ENCODE measurements at places on chromosomes 11 and 22.

- DNase-seq: no peak
Observed at GRCh38 chr11:64919627-64920026, 2.6 kb upstream of the ATG2A start.

DNA sequence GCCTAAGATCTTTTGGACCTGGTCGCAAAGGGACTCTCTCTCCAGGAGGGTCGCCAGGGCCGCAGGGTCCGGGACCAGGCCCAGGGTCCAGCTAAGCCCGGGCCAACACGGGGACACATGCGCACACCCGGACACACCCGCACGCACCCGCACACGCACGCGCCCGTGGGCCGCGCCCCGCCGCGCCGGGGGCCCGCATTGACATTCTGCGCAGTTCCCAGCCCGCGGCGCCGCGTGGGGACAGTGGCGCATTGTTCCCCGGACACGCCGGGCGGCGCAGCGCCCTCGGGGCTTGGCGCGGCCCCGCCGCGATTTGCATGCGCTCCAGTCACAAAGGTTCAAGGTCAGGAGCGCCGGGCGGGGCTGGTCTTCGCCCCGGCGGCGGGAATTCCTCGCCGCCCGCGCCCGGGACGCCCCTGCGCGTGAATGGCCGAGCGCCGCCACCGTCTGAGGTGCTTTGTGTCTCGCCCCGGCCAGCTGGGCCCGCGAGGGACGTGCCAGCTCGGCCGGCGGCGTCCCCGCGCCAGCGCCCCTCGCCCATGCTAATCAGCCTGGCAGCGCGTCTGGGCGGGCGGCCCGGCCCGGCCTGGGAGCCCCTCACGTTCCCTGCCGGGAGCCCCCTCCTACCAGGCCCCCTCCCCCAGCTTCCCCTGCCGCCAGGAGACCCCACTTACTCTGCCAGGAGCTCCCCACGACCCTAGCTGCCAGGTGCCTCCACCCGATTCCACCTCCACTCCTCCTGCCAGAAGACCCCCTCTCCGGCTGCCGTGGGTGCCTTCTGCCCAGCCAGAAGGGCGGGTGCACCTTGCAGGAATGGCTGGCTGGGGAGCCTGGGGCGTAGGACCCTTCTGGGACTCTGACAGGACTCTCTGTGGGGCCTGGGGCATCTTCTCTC, 50.5 kb upstream of the WNT7B start:
- DNase-seq: no peak

- peak; percentile 91 for DNase-seq
Observed at GRCh38 chr11:65639623-65640482, 2.0 kb downstream of the SIPA1 start.

DNA sequence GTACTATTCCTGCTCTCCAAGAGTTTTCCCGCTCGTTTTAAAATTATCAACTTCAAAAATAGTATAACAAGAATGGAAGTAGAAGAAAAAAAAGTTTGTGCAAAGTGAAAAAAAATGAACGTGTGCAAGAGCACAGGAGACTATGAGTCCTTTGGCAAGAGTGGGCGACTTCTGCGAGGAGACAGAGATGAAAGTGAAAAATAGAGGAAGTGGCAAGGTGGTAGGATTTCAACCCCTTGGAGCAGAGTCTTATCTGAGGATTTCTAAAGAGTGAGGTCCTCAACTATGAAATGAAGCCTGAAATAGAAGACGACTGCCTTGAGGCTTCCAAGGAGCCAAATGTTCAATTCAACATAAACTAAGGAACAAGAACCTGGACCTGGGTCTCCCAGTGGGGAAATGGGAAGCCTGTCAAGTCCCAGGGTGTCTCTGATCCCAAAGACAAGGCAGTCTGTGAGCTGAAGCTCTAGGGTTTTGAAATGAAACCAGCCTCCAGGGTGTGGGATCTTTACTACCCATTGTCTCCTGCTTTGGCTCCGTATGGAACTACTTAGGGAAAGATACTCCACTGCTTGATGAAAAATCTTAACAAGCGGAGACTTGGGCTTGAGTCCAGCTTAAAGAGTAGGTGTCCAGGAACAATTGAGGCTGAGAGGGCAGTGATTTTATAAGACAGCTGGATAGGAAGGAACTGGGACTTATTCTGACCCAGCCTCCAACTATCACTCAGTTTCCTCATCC, 4.8 kb downstream of the P4HA3 start:
- DNase-seq: no peak

GRCh38 chr11:32312206-32312817, 123.0 kb downstream of the WT1 start:
- DNase-seq: no peak

DNA sequence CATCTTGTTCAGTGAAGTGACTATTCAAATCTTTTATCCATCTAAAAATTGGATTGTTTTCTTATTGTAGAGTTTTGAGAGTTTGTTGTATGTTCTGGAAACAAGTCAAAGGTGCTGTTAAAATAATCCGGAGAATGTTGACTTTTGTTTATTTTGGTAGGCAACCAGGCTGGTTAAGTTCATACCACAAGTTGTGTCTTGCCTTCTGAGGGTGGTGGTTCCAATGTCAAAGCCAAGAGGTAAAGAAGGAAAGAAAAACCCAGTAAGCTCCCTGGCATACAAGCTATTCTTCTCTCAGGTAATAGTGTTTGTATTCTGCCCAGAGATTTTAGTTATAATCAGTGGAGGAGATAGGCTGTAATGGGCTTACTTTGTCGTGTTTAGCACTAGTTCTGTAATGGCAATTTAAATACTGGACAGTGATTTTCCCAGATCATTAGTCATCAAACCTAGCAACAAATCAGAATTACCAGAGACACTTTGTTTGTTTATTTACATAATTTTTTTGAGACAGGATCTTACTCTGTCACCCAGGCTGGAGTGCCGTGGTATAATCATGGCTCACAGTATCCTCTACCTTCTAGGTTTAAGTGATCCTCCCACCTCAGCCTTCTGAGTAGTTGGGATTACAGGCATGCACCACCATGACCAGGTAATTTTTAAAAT, 15.1 kb upstream of the CSRP3 start:
- DNase-seq: no peak

DNA sequence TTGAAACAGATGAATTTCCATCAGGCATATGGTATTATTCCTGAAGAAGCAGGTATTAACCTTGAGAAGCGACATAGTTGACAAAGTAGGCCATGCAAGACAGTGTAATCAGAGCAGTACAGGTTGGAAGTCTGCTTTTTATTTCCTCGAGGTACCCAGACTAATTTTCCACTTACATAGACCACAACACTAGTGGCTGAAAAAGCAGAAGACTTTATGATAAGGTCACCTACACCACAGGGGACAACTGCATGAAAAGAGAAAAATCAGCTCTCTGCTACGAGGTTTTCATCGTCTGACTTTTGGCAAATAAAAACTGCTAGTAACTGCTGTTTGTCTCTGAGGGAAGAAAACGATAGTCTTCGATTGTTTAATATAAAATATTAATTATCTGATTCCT, 77.5 kb downstream of the CNTN5 start:
- DNase-seq: no peak

GRCh38 chr22:45628515-45628914, 43.1 kb upstream of the ATXN10 start:
- no peak for DNase-seq

- no peak for DNase-seq
Observed at GRCh38 chr11:103681855-103682254, 354.6 kb upstream of the DDI1 start.

- DNase-seq: no peak
Observed at GRCh38 chr11:57763568-57763967, 2.0 kb downstream of the CTNND1 start.
